ENCODE measurements at places on chromosomes 3 and 15.

- no peak for DNase-seq
These were observed 309.2 kb downstream of the ZNF385D start for GRCh38 chr3:21441821-21442220.

DNA sequence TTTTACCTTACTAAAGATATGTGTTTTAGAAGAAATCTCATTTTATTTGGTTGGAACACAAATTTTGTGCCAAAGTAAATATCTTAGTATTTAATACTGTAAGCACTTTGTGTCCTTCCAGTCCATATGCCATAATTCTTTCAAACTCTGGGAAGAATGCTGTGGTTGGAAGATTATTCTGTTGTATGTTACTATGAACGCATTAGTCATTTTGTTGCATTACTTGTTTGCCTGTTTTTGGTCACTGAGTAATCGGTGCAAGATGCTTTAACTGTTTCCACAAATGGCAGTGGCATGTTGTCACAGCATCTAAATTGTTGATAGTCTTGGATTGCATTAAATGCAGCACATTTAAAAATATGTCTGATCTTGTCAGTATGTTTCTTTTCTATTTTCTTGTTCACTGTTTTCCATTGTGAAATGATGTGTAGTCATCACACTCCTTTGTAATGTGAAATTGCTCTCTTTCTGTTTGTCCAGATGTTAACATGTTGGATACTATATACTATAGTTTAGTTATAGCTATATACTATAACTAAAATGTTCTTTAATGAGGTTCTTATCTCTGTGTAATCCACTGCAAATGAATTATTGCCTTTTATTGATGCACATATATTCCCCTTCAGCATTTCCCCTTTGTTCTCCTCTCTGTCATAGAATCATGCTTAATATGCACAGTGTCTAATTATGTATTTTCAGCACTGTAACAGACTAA is 89.9 kb upstream of the FLNB start:
- DNase-seq: no peak

- no peak for DNase-seq
These were observed 25.3 kb downstream of the PLA2G4D start for GRCh38 chr15:42069025-42069424.

DNA sequence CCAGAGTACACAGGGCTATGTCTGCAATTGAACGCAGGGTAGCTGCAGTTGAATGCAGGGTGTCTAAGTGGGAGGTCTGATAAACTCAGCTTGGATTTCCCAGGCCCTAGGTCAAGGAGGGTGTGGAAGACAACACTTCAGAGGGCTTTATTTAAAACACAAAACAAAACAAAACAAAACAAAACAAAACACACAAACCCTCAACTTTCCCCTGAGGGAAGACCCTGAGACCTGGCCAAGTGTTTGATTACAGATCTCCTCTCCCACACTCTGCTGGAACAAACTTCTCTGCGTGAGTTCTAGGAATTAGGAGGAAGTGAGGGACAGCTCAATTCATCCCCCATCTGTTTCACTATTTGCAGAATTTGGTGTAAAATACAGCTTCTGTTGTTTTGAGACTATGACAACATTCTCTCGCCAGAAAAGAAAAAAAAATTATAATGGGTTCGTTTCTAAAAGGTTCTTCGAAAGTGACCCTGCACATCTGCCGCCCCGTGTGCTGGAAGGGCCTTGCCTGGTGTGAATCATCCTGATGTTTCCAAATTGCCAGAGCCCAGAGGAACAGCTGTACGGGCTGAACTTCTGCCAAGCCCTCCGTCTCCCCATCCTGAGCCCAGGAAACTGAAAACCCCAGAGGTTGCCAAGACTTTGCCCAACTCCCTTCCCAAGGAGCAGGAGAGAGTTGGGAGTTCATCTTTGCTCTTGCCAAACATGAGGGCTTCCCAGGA is 73.3 kb upstream of the RAD18 start:
- DNase-seq: no peak

DNA sequence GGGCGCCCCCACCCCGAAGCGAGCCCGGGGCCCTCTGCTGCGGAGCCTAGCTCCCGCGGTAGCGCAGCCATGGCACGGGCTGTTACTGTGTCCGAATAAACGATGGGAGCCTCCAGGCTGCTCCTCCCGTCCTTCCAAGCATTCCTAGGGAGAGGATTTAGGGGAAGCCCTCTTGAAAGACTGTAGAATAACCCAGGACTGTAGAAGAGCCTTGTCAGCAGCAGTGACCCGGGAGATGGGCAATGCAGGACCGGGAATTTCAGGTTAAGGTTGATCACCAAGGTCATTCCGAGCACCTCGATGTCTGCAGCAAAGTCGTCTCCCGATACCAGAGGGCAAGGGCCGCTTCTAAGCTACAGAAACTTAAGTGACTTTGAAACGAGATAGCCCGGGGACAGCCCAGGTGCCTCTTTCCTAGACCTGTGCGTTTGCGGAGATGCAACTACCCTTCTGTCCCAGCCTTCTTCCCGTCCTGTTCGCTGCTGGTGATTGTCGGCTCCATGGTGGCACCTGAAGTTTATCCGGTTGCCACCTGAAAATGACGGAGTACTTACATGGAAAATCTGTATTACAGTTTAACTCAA is 753 bp upstream of the MYO5A start:
- no peak for DNase-seq

DNA sequence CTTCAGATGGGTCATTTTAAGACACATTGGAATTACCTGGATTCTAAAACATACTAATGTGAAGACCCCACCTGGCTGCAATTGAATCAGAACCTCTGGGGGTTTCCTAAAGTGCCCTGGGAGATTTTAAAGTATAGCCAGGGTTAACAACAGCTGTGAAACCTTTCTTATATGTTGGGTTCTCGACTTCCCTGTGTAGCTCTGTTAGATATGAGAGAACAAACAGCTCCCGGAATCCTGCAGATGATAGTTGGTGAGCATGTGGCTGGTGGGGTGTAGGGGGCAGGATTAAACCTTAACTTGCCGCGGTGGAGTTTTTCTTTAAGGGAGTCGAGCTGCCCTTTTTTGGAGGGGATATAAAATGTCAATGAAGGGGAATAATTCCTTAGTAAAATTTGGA is 12.1 kb downstream of the PLCL2 start:
- no peak for DNase-seq

DNA sequence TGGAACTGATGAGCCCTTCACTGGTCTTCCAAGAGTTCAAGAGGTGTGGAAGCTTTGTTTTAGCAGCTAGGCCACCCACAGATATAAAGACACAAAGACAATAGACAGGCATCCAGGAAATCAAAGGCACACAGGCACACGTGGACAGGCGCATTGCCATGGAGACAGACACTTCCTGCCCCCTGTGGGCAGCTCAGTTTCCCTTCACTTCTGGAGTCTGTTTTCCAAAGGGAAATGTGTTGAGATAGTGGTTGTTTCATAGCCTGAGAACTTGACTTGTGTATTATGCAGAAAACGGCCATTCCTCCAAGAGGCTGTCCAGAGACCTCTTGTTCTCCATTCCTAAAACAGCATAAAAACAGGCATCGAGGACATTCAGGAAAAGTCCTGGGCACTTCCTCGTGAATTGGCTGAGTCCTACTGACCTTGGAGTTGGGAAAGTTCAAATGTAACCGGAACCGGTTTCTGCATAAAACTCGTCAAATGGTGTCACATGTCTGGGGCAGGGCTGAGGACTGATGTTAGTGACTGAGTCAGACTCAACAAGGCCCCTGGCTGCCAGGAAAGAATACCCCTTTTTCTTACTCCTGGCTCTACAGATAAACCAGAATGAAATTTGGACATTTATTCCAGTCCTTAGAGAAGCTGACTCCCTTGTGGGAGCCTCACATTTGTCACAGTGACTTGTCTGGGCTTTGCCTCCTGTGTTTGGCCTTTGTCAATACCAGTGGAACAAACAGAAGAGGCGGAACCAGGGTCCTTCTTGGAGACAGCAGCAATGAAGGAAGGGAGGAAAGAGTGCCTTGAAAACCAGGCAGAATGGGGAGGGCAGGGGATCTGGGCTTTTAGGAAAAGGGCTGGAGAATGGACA is 1.3 kb downstream of the ALPK3 start:
- DNase-seq: no peak

Data from stimulated activated CD8-positive, alpha-beta memory T cell treated with anti-CD3 and anti-CD28 coated beads, Interleukin-4, amount 100 ng/mL, for 1 hour (primary cell).